ENCODE measurements at places on chromosomes 2 and 18.

GRCh38 chr2:236888794-236889780 is 196.6 kb upstream of the COPS8 start:
- no peak for DNase-seq

- DNase-seq, result no peak
These were observed 60.7 kb upstream of the ASAP2 start for GRCh38 chr2:9145752-9146430.

- no peak for DNase-seq
These were observed 87.6 kb downstream of the CDC42EP3 start for GRCh38 chr2:37583867-37584266.

- DNase-seq, result no peak
These were observed 29.8 kb downstream of the COL6A3 start for GRCh38 chr2:237383991-237384671.

DNA sequence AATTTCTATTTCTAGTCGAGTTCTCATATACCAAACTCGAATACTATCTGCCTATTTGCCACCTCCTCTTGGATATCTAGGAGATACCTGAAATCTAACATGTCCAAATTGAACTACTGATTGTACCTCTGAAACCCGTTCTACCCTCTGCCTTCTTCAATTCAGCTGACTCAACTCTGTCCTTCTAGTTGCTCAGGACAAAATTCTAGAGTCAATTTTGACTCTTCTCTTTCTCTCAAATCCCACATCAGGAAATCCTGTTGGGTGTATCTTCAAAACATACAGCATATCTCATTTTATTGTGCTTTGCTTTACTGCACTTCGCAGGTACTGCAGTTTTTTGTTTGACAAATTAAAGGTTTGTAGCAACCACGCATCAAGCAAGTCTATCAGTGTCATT is 137.8 kb downstream of the ZAP70 start:
- DNase-seq, result no peak

- DNase-seq, result no peak
These were observed 183.9 kb downstream of the LPIN1 start for GRCh38 chr2:11930211-11930761.

- DNase-seq, result peak; percentile 29
These were observed 51.2 kb upstream of the ALPP start for GRCh38 chr2:232327105-232328031.

GRCh38 chr2:45823723-45824206 is 172.3 kb downstream of the PRKCE start:
- peak; percentile 65 for DNase-seq

- no peak for DNase-seq
These were observed 425.9 kb upstream of the PIK3C3 start for GRCh38 chr18:41529093-41529492.

GRCh38 chr2:134682726-134683125 is 36.1 kb downstream of the TMEM163 start:
- DNase-seq, result no peak

DNA sequence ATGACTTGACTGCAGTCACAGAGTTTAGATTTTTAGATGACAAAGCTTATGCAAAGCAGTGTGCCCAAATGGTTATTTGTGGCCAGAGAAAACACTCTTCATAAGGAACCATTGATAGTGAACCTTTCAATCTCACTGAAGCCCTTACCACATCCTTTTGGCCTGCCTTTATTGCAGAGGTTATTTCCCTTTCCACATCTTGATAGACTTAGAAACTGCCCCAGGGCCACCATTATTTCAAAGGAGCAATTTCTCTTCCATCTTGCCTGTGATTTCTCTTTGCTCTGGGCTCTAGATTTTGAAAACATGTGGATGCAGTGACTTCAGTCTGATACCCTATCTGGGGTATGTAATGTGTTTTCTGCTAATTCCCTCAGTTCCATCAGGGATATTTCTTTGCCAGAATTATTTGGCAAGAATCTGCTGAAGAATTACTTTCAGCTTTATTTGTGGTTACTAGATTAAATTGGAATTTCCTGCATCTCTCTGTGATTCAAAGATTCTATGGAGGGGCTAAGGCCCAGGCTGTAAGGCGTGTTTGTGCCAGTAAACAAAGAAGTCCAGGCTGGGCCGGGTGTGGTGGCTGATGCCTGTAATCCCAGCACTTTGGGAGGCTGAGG is 51.0 kb downstream of the MOGAT1 start:
- no peak for DNase-seq

DNA sequence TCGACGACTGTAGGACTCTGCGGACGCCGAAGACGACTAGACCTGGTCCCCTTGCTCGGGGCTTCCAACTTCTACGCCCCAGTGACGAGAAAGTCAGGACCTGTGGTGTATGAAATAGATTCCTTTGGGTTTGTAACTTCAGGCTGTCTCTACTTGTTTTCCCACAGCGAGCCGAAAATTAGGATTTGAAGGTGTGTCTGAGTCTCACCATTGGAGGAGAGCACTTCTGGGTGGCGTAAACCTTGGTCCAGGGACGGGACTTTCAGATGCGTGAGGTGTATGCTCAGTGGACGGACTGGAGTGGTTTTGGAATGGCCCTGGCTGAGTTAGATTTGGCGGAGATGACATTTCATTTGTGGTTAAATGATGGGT is 1.3 kb downstream of the BIRC6 start:
- DNase-seq, result no peak

GRCh38 chr2:31541853-31542252 is 38.9 kb downstream of the SRD5A2 start:
- DNase-seq, result no peak

DNA sequence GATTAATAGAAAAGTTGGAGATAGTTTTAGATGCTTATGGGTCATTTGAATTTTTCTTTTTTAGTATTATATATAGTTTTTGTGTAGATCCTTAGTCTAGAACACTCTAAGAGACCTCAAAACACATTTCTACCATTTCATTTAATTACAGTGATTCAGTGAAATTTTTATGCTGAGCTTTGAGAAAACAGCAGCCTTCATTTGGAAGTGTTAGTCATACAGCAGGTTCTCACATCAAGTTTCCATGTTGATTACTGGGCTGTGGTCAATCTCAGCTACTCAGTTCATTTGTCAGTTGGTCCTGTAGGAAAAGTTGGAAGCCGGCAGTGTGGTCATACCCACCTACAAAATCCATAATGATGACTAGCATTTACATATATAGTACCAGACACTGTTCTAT is 37.9 kb downstream of the MAP3K19 start:
- no peak for DNase-seq

DNA sequence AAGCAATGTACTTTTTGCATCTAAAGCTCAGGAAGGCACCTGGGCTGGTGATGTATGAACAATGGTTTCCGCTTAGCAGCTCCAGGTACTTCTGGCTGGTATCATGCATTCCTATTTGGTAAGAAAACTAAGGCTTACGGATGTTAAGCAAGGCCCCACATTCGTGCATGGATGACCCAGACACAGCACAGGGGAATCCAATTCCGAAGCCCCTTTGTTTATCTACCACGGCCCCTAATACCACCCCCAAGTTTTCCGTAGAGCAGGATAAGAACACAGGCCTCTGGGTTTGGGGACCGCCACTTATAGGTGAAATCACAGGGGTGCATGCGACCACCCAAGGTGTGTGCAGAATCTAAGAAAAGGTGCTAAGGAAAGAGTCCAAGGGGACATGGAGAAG is 192.1 kb upstream of the ID2 start:
- DNase-seq, result no peak

- DNase-seq, result no peak
These were observed 214.1 kb downstream of the TWIST2 start for GRCh38 chr2:239061824-239062570.

GRCh38 chr2:85697096-85697495 is 2.9 kb downstream of the GNLY start:
- no peak for DNase-seq

GRCh38 chr2:210063306-210063705 is 60.9 kb downstream of the RPE start:
- DNase-seq, result no peak

- no peak for DNase-seq
These were observed 153.6 kb downstream of the ALK start for GRCh38 chr2:29767606-29768335.

- DNase-seq, result no peak
These were observed 226.3 kb downstream of the CCDC85A start for GRCh38 chr2:56410140-56410539.

DNA sequence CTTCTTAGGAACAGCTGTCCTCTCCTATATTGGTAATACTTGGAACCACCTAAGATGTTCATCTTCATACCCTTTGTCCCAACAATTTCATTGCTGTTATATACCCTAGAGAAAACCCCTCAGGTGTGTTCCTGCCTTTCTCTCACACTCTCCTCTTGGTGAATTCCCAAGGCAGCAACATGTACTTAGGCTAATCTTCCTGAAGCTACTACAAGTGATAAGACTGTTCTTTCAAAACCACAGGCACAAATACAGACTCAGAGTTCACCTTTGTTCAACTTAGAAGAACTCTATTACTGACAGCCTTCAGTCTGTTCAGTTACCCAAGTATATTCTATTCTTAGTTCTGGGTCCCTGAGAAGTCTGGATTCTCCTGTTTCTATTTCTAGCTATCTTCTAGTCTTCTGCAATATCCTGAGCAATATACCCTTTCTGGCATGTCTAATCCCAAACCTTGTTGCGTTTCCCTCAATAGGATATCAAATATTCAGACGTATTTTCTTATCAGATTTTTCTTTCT is 247.7 kb upstream of the STON1 start:
- no peak for DNase-seq

GRCh38 chr2:216044883-216045486 is 31.6 kb upstream of the MREG start:
- DNase-seq, result no peak

GRCh38 chr2:22215517-22215916 is 1091.7 kb downstream of the TDRD15 start:
- DNase-seq, result no peak

DNA sequence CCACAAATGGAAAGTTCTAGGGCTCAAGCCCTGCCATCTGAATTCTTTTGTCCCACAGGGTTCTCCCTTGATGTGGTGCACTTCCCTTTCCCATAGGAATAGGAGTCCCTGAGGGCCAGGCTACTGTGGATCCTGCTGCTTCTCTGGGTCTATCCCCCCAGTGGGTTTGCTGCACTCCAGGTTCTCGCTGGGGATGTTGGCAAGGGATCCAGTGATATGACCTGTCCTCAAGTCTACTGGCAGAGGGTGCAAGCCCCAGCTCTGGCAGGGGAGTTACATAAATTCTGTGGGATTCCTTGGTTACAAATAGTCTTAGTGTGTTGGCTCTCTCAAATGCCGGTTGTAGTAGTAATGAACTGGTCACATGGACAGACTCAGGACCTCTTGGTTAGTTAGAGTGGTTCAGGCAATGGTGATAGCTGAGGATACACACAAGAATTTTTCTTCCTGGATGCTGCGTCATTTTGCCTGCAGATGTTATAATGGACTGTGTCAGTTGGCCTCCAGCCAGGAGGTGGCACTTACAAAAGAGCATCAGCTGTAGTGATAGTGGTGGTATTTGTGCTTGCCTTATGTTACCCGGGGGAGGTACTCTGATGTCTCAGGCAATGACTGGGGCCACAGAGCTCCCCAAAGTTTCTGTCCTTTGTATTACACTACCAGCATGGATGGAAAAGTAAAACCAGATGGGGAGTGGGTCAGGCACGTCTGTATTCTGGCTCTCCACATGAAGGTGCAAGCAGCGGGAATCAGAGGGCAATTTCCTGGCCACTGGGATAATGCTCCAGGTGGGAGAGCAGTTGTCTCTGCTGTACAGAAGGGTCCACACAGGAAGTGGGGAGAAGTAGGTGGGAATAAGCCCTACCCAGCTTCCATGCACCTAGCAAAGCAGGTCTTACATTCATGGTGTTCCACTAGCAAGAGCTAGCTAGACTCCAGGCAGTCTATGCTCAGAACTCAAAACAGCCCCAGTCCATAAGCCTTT is 267.9 kb downstream of the SOX11 start:
- no peak for DNase-seq

DNA sequence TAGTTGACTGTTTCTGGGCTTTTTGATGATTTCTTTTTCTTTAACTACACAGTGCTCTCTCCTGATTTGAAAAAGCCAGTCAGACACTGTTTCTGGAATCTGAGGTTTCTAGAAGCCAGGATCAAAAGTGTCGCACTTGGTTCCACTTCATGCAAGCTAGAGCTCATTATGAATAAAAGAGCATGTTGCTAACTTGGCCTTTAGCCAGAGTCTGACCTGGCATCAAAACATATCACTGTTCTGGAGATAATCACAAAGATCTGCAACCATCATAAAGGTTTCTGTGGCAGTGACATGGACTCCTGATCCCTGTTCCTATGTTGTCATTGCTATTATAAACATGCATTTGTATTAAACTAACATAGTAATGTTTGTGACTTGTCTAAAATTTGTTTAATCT is 76.1 kb upstream of the MAPRE2 start:
- no peak for DNase-seq

DNA sequence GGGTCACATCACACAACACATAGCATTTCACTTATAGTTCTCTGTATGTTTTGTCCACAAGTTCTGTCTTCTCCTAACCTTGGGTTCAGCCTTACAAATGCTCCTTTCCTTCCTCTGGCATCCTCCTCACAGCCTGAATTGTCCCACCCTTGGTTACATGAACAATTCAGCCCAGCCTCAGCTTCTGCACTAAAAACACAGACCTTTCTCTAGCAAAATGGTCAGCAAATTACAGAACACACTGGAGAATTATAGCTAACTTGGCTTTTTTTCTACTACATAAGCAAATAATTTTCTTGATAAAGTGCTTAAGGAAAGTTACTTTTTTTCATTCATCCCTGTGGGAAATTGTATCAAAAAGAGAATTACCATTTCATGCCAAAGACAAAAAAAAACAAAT is 94.8 kb upstream of the COL5A2 start:
- DNase-seq, result no peak

- DNase-seq, result no peak
These were observed 114.0 kb upstream of the GLS start for GRCh38 chr2:190766595-190766994.

DNA sequence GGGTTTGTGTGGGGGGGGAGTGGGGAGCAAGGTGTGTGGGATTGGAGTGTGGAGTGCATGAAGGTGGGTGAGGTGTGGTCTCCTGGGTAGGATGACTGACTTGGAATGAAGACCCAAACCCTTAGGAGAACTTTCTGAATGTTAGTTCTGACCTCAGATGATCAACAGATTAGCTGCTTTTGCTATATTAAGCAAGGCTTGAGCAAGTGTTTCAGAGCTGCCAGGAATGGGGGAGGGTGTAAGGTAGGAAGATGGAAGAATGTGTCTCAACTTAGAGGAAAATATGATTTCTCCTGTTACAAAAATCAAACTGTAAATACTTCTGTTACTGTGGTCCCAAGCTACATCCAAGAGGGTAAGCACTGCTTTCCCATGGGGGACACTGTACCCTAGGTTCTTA is 273.6 kb downstream of the TGIF1 start:
- DNase-seq, result no peak

DNA sequence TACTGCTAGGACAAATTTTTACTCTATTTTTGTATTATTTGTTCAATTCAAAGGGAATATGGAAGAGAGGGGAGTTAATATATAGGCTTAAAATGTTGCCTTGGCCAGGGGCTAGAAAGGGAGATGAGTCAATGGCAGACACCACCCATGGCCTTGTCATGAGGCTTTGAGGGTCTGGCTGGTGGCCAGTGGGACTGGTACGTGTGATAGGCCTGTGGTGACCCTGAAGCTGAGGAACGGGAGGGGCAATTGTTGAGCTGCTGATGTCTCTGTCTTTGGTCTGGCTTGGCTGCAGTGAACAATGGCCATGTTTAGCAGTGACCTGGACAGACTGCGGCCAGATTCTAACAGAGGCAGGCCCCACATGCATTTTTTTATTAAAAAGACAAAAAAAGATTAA is 18.5 kb downstream of the GKN1 start:
- DNase-seq, result no peak

GRCh38 chr18:58067601-58068000 is 23.6 kb downstream of the NEDD4L start:
- no peak for DNase-seq
